Activated CD4-positive, alpha-beta memory T cell treated with anti-CD3 and anti-CD28 coated beads, Interleukin-2, amount 10 ng/mL, durations not matched to agents 7 days and 5 days (primary cell): ENCODE measurements at places on chromosomes 4 and X. TPM values are rescaled to one million over a fixed set of nuclear protein-coding genes. Genes with fewer than 3 reads are reported as not detected.

GRCh38 chr4:57156242-57156990 is 46.2 kb upstream of the IGFBP7 start:
- no peak for DNase-seq

DNA sequence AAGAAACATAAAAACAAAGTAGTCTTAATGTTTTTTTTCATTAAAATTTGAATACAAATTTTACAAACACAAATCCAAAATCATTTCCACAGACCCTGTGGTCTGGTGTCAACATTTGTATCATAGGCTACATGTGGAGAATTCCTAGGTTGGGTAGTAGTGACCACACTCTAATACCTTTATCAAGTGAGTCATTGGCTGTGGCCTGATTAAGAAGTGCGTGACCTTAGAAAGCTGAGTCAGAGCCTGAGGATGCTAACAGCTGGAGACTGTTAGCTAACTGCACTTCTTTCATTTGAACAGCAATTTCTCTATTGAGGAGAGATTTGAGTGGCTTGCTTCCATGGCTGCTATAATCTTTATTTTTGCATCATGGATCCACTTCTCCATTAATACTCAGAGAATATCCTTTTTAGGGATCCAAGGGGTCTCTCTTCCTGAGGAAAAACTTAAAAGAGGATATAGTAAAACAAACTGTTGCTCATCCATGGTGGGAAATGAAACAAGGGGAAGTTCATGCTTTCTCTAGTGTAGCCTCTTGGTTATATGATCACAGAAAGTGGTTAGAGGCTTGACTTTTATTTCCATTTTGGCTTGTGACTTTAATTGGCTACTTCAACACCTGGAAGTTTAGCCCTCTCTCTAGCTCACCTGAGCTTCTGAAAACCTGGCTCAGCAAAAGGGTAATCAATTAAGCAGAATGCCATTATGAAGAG is 335.8 kb downstream of the PABPC4L start:
- DNase-seq, result no peak

DNA sequence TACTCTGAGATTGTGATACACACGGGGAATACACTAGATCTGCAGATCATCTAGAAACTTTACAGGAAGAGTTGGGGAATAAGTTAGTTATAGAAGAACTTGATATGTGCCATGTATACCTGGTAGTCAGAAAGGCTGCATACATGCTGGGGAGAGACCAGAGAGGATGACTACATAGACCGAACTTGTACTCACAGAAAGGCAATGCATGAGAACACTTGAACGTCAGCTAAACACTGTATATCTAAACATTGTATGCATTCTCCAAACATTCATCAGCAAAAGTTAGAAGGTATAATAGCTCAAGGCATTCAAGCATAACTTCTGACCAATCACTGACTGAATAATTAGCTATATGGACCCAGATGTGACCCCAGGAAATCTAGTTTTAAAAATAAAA is 78.0 kb upstream of the PDHA2 start:
- no peak for DNase-seq

The SLC6A8 gene
- 2.9 TPM for total RNA-seq

The TMPRSS11D gene
- total RNA-seq, result not detected
